Activated CD4-positive, alpha-beta T cell treated with anti-CD3 and anti-CD28 coated beads, Interleukin-2, amount 50 U/mL, for 24 hours (primary cell): ENCODE measurements at places on chromosomes 12 and 14.

GRCh38 chr14:95664546-95664945 is 21.7 kb upstream of the TCL1B start:
- DNase-seq: no peak

DNA sequence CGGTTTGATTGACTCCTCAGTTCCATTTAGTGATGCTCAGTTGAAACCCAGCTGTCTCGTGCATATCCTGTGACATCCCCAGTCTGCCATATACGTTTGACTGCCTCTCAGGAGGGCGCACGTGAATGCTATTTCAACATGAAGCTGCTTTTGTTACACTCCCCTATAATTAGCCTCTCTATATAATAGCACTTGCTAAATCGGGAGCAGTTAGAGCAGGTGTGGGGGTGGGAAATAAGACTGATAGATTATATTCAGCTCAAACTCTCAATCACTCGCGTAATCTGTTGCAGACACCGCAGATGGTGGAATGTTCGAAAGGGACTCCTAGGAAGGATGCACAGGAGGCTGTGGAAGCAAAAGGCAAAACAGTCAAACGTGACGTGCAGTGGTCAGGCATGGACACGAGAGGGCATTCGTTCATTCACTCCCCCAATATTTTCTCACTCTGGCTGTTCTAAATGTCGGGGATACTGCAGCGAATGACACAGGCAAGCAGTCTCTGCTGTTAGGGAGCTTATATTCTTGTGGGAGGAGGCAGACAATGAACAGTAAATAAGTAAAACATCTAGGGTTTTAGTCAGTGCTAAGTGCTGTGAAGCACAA is 29.8 kb downstream of the KCNA1 start:
- no peak for DNase-seq

DNA sequence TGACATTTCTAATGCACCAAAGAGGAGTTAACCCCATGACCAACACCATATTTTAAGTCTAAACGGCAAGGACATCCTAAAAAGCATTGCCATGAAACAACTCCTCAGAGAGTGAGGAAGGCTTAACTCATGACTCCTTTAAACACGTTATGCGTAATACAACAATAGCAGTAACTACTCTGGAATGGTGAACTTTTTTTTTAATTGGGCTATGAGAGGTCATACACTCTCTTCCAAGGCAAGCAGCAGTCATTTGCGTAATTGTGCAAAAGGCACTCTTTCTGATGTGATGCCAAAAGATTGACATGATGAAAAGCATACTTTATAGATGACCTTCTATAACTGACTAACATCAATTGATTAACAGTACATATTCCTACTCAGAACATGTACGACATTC is 39.4 kb downstream of the RHOJ start:
- no peak for DNase-seq

GRCh38 chr12:95574799-95575452 is 23.6 kb upstream of the USP44 start:
- no peak for DNase-seq

- no peak for DNase-seq
Observed at GRCh38 chr12:25887367-25887766, 71.1 kb upstream of the RASSF8 start.

DNA sequence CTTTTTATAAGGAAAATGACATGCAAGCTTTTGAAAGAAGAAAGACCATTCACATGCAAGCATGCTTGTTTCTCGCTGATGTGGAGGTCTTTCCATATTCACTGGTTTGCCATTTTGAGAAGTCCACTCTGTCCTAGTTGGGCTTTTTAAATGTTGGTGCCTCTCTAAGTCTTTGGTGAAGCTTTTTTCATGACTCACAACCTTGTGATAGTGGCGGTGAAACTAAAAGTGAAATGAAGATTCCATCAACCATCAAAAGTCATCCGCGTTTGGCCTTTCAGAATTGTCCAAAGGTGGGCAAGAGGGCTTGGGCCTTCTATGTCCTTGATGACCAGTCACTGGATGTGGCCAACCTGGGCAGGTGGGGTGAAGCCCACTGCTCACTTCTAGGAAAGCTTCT is 4.3 kb downstream of the LRRC74A start:
- no peak for DNase-seq

DNA sequence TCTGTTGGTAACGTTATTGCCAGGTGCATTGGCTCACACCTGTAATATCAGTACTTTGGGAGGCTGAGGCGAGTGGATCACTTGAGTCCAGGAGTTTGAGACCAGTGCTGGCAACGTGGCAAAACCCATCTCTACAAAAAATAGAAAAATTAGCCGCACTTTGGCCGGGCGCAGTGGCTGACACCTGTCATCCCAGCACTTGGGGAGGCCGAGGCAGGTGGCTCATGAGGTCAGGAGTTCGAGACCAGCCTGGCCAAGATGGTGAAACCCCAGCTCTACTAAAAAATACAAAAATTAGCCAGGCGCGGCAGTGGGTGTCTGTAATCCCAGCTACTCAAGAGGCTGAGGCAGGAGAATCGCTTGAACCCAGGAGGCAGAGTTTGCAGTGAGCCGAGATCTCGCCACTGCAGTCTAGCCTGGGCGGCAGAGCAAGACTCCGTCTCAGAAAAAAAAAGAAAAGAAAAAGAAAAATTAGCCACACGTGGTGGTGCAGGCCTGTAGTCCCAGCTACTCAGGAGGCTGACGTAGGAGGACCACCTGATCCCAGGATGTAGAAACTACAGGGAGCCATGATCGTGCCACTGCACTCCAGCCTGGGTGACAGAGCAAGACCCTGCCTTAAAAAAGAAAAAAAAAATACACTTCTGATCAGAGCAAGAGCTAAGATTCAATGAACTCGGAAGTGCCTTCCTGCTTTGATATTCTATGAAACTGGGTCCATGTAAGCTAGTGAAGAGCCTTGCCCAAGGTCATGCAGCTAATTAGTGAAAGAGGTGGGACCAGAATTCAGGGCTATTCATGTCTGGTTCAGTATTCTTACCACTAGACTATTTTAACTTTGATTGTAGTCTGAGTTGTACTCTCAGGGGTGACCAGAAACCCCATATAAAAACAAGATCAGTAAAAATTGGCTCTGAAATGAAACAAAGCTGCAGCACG is 4.2 kb upstream of the RNASE8 start:
- DNase-seq: no peak

DNA sequence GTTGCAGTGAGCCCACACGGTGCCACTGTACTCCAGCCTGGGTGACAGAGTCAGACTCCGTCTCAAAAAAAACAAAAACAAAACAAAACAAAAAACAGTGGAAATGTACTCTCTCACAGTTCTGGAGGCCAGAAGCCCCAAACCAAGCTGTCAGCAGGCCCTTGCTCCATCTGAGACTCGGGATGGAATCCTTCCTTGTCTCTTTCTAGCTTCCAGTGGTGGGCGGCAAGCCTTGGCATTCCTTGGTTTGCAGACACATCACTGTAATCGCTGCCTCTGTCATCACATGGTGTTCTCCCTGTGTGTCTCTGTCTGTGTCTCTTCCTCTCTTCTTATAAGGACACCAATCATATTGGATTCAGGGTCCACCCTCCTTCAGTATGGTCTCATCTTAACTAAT is 6.4 kb downstream of the TNS2 start:
- DNase-seq: no peak

DNA sequence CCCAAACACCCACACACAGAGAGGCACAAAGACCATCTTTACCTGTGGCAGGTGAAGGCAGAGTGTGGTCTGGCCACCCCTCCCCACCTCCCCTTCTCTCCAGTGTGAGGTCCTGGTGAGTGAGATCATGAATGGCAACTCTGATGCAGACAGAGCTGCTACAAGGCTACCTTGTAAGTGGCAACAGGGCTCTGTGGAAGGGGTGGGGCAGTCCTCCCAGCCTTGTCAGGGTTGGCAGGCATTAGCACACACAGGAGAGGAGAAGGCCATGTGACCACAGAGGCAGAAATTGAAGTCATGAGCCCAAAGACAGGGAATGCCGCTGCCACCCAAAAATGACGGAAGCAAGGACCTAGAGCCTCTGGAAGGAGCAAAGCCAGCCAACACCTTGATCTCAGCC is 30.7 kb downstream of the VWF start:
- no peak for DNase-seq

GRCh38 chr14:100673085-100673806 is 53.4 kb upstream of the DLK1 start:
- DNase-seq: no peak

DNA sequence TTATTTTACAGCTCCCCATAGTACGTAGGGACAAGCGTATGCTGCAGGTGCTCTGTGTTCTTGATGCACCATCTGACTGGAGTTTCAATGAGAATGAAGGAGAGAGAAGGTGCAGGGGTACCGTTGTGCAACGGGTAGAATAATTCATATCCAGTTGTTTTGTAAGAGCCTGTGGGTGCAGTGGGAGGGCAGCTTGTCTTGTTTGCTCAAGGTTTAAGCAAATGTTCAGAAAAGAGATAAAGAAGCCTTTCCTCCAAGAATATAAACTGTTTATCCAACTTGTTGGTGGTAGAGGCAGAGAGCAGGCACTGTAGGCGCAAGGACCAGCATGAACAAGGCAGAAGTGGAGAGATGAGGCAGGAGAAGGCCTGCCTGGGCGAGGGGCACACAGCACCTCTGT is 64.2 kb downstream of the ADCK1 start:
- DNase-seq: no peak

DNA sequence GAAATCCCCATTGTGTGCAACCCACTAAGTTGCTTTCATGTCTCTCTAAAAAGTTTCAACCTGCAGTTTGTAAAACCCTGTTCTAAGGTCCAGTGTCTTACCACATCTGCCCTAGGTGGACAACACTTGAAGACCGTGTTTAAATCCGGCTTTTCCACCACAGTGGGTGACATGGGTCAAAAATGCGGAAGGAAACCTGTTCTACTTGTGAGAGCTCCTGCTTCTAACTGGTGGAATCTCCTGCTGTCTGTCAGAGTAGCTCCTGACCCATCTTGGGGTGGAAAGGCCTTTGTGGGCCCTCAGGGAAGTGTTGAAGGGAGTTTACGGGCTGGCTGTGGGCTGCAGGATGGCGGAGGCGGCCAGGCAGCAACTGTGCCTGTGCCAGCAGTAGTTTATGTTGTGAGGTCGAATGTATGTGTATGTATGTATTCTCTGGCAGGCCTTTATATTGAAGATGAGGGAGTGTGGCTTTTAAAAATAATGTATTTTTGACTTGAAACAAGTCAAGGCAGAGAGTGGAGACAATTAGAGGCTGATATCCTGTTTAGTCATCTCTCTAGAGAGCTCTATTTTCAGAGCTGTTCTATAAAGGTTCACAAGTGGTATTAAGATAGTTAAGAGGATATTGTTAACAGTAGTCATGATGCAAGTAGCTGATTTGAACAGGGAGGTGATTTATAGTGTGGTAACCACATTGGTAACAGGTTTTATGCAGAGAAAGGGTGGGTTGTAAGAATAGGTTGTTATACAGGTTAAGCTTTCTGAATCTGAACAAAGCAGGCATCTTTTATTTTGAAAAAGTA is 67.0 kb downstream of the PRKCH start:
- DNase-seq: peak; percentile 33

GRCh38 chr12:77925536-77926108 is 94.9 kb downstream of the NAV3 start:
- DNase-seq: no peak

DNA sequence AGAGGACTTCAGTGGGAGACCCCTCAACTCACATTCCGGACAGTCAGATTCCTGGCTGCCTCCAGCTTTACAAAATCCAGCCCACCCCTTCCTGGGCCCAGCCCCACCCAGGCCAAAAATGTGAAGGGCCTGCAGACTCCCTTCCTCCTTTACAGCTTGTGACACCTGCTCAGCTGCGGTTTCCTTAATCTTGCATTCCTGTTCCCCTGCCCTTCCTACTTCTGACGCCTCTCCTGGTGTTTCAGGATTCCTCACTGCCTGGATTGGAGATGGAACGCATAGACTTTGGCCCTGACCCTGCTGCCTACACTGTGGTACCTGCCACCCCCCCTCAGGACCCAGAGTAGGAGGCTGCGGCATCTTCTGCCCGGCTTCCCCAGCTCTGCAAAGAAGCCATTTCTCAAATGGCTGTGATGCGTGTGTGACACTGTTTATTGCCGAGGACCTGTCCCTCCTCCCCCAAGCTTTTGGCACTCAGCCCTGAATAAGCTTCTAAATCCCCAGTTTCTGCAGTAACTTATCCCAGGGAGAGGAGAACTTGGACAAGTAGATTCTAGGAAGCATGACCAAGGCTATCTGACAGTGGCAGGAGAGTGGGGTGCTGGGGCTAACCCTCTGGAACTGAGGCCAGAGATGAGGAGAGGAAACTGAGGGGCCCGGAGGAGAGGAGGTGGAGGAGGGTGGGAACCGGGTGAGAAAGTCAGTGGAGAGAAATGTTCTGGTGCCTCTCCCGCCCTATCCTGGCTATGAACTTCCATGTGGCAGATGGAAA is 24.9 kb upstream of the BCDIN3D start:
- no peak for DNase-seq

- no peak for DNase-seq
Observed at GRCh38 chr14:68020493-68020892, 200.9 kb downstream of the RAD51B start.

- no peak for DNase-seq
Observed at GRCh38 chr12:2334271-2334670, 281.5 kb downstream of the CACNA1C start.

GRCh38 chr14:56284641-56285040 is 166.4 kb downstream of the PELI2 start:
- no peak for DNase-seq

DNA sequence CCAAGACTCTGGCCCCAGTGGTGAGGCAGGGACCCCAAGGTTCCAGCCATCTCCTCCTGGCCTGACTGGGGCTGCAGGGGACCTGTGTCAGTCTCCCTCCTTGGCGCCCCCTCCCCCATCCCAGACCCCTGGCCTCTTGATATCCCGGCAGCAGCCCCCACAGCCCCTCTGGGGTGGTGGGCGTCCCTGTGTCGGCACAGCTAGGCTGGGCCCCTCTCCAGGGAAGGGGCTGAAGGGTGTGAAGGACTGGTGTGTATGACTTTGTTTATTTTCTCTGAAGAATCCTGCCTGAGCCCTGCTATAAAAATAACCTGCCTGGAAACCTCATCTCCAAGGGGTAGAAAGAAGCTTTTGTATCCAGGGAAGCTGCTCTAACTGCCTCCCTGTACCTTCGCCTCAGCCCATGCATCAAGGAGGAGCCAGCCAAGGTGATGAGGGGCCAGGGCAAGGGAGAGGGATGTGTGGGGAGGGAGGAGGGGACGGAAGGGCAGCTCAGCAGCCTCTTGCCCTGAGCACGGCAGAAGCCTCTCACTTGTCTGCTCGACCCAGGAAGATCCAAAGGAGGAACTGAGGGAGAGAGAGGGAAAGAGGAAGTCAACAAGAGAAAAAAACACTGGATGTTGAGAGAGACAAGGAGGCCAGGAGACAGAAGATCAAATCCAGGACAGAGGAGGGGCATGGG is 25.4 kb upstream of the COL2A1 start:
- no peak for DNase-seq

- DNase-seq: no peak
Observed at GRCh38 chr12:45988264-45988663, 2.1 kb downstream of the SCAF11 start.

DNA sequence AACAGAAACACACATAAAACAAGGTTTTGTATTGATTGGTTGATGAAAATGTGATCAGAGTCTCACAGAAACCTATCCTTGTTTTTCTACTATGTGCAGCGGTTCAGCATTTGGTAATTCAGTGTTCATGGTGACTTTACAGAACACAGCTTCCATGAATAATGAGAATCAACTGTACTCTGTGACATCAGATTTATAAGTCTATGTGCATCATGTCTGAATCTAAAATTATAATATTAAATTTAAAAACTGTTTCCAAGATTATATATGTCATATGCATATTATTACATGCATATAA is 104.3 kb downstream of the SLC16A7 start:
- no peak for DNase-seq
